Upper lobe of right lung (tissue), 1 donor: ENCODE measurements at places on chromosomes 7 and 10. TPM values are rescaled to one million over a fixed set of nuclear protein-coding genes. Genes with fewer than 3 reads are reported as not detected.

GRCh38 chr10:119039161-119039560 lies 9.6 kb downstream of the NANOS1 start:
- H3K4me1 ChIP-seq, result no peaks in the 10 kb centered on the region
- H3K27ac ChIP-seq, result no peak overlapping the region
- DNase-seq, result no peak
- no peaks in the 10 kb centered on the region for H3K27me3 ChIP-seq

The IFIT1 gene
- total RNA-seq, result 51.1 TPM

GRCh38 chr7:17516771-17517170 lies 218.3 kb downstream of the AHR start:
- DNase-seq, result no peak
- H3K27me3 ChIP-seq, result no peaks in the 10 kb centered on the region
- H3K4me1 ChIP-seq, result no peaks in the 10 kb centered on the region
- no peak overlapping the region for H3K4me3 ChIP-seq

DNA sequence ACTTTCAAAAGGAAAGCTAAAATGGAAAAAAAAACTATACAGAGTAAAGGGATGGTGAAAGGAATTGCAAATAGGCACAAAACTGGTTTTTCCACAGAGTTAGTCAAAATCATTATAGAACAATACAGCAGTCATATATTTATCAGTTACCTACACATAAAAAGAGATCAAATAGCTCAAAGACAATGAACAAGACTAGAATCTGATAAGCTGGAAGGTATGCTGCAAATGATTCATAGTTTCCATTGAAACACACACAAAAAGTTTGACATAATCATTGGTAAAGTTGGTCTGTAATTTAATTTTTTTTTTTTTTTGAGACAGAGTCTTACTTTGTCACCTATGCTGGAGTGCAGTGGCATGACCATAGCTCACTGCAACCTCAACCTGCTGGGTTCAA lies 92.4 kb upstream of the SGCE start:
- no peak overlapping the region for H3K4me3 ChIP-seq
- no peak for DNase-seq
- H3K36me3 ChIP-seq, result no peaks in the 10 kb centered on the region
- H3K4me1 ChIP-seq, result no peaks in the 10 kb centered on the region
- no peaks in the 10 kb centered on the region for H3K27me3 ChIP-seq
- no peak overlapping the region for H3K27ac ChIP-seq

DNA sequence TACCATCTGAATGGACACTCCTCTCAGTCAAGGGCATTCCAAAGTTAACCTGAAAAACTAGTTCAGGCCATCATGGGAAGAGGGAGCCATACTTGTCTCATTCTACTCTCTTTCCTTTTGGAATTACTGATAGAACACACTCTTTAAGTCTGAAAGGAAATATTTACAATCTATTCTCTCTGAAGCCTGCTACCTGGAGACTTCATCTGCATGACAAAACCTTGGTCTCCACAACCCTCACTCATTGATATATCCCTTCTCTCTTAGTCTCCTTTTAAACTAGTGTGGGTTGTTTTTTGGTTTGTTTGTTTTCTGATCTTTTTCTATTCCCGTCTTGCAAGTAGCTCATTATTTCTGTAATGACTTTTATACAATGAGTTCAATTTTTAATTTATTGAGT lies 169.5 kb downstream of the C1GALT1 start:
- no peaks in the 10 kb centered on the region for H3K4me1 ChIP-seq
- no peak overlapping the region for H3K4me3 ChIP-seq
- H3K27me3 ChIP-seq, result no peaks in the 10 kb centered on the region
- no peaks in the 10 kb centered on the region for H3K36me3 ChIP-seq
- no peak for DNase-seq

DNA sequence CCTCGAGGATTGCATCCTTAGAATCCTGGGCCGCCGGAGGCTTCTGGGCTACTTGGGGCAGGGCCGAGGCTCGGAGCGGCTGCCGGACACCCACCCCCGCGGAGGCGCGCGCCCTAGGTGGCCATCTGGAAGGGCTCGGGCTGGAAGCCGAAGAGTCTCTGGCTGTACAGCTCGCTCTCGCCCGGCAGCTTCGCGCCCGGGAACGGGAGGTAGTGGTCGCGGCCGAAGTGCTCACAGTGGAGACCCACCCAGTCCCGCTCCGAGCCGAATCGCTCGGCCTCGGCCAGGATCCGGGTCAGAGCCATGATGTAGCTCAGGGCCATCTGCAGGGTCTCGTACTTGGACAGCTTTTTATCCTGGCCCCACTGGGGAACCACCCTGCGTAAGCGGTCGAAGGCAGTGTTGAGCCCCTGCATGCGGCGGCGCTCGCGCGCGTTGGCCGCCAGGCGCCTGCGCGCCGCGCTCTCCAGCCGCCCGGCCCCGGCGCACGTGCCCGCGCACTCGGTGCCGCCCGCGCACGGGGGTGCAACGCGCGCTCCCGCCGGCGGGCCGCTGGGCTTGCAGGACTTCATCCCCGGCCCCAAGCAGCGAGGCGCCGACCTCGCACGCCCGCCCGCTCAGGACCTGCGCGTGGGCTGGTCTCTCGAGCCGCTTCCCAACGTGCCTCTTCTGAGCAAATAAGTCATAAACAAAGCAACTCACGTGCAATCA lies 652 bp downstream of the ATOH7 start:
- peak; percentile 82 for DNase-seq
- H3K4me1 ChIP-seq, result peaks cover 13% of the 10 kb centered on the region
- H3K4me3 ChIP-seq, result peak overlapping the region; percentile 66
